ENCODE measurements at places on chromosomes 2 and 18.

GRCh38 chr18:1526991-1527390 lies 622.3 kb downstream of the ADCYAP1 start:
- no peak for DNase-seq

DNA sequence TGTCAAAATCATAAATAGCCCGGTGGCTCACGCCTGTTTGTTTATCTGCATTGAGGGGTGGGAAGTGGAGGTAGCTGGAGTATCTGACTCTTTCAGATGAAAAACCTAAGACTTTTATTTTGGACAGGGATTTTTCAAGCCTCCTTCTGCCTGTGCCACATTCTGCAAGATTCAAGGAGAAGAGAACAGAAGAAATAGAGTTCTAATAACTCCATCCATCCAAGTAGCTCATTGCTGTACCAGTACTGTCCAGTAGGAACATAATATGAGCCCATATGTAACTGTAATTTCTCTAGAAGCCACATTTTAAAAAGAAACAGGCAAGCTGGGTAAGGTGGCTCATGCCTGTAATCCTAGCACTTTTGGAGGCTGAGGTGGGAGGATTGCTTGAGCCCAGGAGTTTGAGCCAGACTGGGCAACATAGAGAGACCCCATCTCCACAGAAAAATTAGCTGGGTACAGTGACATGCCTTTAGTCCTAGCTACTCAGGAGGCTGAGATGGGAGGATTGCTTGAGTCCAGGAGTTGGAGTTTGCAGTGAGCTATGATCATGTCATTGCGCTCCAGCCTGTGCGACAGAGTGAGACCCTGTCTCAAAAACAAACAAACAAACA lies 35.4 kb upstream of the NT5DC4 start:
- DNase-seq: no peak

DNA sequence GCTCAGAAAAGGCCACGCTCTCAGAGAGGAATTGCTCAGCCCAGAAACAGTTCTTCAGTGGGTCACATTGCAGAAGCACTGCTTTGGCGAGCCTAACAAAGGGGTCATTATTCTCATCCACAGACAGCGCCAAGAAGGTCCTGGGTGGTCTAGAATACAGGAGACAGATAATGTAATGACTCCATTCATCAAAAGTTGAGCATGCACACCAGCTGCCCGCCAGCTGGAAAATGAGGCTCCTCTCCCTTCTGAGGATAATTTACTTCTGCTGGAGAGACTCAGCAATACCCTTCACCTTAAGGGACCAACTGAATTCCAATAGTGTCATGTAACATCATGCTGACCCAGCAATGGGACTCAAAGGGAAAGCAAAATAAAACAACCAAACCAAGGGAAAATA lies 79.9 kb downstream of the TRIB2 start:
- DNase-seq: no peak

DNA sequence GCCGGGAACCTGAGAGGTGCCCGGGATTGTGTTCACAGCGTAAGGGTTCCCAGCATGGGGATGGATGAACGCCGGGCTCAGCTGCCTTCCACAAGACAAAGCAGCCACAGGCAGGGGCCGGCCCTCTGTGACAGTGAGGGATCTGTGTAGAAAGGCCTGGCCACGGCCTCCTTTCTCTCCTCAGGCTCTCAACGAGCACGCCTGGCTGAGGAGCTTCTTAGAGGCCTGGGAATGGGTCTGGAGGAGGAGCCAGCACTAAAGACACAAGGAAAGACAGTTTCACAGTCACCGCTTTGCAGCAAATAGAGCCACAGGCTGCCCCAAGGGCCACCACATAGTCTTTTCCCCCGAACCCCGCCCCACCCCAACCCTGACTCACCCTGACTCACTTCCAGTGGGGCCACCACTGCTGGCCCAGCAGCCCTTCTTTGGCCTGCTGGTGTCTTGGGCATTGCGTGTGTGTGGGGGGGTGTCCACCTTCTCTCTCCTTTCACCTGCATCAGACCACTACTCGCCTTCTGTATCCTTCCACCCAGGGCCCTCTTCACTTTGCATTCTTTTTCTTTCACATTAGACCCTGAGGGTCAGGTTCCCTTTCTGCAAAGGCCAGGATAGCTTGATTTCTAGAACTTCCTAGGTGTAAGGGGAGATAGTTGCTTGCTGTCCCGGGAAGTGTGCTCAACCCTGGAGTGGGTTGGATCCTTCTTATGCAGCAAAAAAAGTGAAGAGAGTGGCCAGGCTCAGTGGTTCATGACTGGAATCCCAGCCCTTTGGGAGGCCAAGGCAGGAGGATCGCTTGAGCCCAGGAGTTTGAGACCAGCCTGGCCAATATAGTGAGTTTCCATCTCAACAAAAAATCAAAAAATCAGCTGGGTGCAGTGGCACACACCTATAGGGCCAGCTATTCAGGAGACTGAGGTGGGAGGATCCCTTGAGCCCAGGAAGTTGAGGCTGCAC lies 19.3 kb upstream of the HPCAL1 start:
- DNase-seq: peak; percentile 34

DNA sequence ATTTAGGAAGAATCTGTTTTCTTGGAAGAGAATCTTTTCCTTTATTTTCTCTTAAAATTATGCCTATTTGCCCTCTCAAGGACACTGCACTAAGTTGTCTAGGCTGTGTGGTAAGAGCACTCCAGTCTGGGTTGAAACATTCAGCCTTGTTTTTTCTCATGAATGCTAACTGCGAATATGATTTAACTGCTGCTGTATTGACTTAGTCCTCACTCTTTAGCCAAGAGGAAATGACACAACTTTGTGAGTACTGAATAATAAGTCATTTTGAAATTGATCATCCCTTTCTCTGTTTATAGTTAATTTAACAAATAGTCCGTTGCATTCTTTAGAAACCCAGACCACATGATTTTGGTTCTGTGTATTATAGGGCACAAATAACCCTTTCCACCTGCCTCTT lies 4.5 kb upstream of the RND3 start:
- no peak for DNase-seq

- no peak for DNase-seq
Measured at GRCh38 chr2:5851410-5851809, 159.2 kb downstream of the SOX11 start.

DNA sequence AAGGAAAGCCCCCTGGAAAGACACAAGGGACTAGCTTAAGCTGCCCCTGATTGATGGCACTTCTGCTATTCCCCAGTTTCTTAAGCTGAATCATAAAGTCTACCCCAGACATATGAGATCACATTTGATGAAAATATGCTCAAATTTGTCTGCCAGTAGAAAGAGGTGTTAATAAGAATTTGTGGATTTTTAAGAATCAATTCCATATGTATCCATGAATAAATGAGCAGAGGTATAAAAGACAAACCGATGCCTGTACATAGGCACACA lies 119.9 kb downstream of the CCBE1 start:
- DNase-seq: no peak

Measured in stimulated activated CD8-positive, alpha-beta memory T cell treated with anti-CD3 and anti-CD28 coated beads, Interleukin-2, amount 100 ng/mL, for 48 hours (primary cell).